Stimulated activated CD4-positive, alpha-beta T cell treated with anti-CD3 and anti-CD28 coated beads, Interleukin-15, amount 100 ng/mL, for 1 hour (primary cell): ENCODE measurements at places on chromosomes 4 and X.

GRCh38 chr4:86626066-86626465 is 32.0 kb downstream of the PTPN13 start:
- DNase-seq, result no peak

DNA sequence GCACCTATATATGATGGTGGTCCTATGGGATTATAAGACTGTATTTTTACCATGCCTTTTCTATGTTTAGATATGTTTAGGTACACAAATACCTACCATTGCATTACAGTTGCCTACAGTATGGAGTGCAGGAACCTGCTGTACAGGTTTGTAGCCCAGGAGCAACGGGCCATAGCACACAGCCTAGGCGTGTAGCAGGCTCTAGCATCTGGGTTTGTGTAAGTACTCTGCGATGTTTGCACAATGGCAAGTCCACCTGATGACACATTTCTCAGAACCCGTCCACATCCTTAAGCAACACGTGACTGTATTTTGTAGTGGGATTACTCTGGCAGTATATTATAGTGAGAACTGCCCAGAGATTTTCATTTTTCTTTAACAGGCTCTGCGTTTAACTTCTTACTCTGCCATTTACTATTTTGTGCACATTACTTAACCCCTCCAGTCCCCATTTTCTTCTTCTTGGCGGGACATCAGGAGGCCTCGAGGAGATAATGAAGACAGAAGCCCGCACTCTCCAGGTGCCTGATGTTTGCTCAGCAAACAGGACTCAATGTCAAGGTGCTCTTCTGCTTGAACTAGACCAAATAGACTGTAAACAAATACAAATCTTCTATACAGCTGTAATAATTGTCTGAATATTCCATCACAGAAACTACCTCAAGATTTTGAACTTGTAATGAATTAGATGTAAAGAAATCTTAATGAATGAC is 102.0 kb upstream of the PDLIM3 start:
- no peak for DNase-seq

- DNase-seq, result no peak
Measured at GRCh38 chr4:1771555-1772305, 21.4 kb upstream of the FGFR3 start.

GRCh38 chr4:141346144-141346543 is 125.4 kb downstream of the ZNF330 start:
- no peak for DNase-seq

DNA sequence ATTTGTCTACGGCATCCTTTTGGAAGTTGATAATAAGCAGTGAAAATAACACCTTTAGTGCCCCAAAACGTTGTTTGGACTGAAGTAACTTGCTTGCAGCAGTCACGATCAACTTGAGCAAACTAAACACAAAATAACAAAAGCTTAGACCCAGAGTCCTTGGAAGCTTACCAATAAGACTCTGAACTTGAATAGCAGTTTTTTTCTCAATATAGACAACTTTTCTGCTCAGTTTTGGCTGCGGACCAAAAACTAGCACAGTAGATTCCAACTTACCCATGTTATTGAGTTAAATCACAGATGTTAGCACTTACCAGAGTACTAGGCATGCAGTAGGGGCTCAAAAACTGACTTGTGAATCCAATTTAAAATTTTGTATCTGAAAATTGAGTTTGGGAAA is 746.9 kb downstream of the PCDH19 start:
- no peak for DNase-seq

- DNase-seq, result no peak
Measured at GRCh38 chr4:102036016-102036415, 245.5 kb downstream of the BANK1 start.

DNA sequence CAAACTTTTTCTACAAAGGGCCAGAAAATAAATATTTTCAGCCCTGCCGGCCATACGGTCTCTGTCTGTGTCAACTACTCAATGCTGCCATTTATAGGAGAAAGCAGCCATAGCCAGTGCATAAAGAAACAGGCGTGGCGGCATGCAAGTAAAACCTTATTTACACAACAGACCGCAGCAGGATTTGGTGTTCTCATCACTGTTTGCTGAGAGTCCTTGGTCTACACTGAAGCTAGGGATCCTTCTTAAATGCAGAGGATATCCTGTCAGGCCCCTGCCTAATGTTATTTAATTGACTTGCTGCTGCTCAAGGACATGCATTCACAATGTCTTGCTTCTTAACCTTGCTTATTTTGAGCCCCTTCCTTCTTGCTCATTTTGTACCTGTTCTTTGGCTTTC is 54.7 kb downstream of the CPE start:
- no peak for DNase-seq

DNA sequence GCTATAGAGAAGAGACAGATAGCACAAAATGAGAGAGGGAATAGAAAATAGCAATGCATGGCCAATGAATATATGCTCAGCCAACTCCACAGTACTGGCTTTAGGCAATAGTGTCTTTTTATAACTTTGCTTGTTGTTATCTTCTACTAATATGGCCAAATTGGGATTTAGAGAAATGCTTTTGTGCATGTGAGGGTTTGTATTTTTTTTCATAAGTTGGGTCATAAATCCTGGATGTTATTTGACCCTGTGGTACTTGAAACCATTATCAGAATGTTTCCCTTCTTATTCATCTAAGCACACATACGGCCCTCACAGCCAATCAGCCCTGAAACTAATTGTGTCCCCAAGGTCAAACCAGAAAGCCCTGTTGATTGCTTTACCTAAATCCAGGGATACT is 35.2 kb upstream of the LPAR4 start:
- DNase-seq, result no peak

GRCh38 chrX:137062915-137063617 is 29.3 kb upstream of the GPR101 start:
- no peak for DNase-seq

GRCh38 chrX:140297273-140297672 is 207.6 kb downstream of the SOX3 start:
- no peak for DNase-seq

GRCh38 chr4:74948236-74948635 is 15.3 kb downstream of the PARM1 start:
- no peak for DNase-seq

- DNase-seq, result no peak
Measured at GRCh38 chrX:39293203-39293602, 491.9 kb downstream of the MID1IP1 start.

DNA sequence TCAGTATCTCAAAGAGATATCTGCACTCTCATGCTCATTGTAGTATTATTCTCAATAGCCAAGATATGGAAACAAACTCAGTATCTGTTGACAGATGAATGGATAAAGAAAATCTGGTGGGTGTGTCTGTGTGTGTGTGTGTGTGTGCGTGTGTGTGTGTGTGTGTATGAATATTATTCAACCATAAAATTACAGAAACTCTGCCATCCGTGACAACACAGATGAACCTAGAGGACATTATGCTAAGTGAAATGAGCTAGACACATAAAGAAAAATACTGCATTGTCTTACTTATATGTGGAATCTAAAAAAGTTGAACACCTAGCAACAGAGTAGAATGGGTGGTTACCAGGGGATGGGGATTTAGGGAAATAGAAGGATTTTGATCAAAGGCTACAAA is 13.2 kb downstream of the XKRX start:
- DNase-seq, result no peak

- no peak for DNase-seq
Measured at GRCh38 chr4:106507440-106507839, 138.9 kb upstream of the GIMD1 start.

- no peak for DNase-seq
Measured at GRCh38 chrX:135432881-135433521, 11.3 kb downstream of the SMIM10L2A start.

- DNase-seq, result no peak
Measured at GRCh38 chrX:130109429-130110378, 593 bp downstream of the ELF4 start.

DNA sequence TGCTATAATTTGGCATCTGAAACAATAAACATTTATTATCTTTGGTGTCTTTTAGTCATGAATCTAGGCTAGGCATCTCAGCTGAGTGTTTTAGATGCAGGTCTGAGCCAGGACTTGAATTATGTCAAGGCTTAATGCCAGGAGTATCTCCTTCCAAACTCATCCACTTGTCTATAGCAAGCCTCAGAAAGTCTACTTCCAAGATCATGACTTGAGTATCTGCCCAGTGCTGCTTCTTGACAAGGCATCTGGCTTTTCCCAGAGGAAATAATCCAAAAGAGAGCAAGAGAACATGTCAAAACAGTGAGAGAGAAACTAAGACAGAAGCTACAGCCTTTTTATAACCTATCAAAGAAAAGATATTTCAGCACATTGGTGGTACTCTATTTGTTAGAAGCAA is 1052.1 kb upstream of the PCDH10 start:
- no peak for DNase-seq

DNA sequence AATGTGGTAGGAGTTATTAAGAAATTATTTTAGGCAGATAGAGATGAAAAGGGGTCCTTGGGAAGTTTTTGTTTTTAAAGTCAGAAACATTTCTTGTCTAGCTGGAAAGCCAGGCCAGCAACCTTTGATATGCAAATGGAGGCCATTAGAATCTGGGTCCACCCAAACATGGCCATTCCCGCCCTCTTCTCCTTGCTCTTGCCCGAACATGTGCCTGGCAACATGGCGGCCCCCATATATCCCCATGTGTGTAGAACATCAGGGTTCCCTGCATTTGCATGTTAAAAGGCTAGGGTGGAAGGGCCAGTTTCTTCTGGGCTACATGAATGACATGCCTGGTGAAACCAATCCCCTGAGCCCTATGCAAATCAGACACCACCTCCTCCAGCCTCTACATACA is 80.7 kb upstream of the PLAC8 start:
- no peak for DNase-seq

DNA sequence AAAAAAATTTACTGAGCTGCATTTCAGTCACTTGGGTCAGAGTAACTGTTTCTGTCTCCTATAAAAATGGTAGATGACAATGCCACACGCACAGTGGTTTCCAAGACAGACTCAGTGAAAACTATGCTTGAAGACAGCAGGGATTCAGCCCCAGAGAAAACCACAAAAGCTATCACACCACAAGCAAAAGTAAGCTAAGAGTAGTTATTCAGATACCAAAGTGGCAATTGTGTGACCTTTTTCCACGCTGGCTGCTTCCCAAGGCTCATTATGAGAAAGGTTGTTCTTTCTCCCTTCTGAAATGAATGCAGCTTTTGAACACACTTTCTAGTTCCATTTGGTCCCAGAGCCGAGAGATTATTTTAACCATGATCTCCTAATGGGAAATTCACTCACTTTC is 46.4 kb upstream of the GPM6B start:
- no peak for DNase-seq

GRCh38 chr4:102403116-102403515 is 57.8 kb upstream of the SLC39A8 start:
- DNase-seq, result no peak

- no peak for DNase-seq
Measured at GRCh38 chr4:7909463-7910262, 30.0 kb downstream of the AFAP1 start.

GRCh38 chrX:65920620-65921019 is 119.3 kb downstream of the VSIG4 start:
- DNase-seq, result no peak

- no peak for DNase-seq
Measured at GRCh38 chr4:94472056-94472826, 20.5 kb downstream of the PDLIM5 start.

DNA sequence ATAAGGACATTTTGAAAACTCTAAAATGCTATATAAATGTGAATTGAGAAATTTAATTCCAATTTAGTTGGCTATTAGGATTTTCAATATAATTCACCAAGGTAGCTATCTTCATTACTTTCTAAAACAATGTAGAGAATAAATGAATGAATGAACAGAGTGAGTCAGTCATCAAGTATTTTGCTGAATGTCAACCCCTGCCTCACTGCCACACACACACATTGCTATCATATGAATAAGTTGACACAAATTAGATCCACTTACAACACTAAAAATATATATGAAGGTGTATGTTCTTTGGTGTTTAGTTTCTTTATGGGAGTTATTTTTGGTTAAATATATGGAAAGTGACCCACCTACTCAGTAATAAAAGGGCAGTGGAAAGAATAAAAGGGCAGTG is 141.4 kb upstream of the SMIM10 start:
- DNase-seq, result no peak

DNA sequence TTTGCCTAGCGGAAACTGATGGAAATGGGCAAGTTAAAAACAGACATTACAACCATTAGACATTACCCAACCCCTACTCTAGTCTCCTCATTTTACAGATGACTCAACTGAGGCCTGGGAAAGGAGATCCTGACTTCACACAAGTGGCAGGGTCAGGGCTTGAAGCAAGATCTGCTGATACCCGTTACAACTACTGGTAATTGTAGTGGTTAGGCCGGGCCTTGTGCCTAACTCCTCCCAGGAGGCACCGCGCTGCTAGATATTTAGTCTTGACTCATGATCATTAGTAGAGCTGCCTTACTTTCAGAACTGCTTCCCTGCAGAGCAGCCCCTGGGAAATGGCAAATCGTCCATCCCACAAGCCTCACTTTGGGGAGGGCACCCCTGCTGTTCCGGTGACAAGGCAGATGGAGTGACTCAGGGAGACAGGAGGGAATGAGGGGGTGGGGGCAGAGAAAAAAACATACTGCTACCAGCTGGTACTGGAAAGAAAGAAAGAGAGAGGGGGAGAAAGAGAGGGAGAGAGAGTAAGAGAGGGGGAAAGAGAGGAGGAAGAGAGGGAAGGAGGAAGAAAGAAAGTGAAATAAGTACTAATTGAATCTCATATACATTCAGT is 12.2 kb downstream of the ARHGEF6 start:
- DNase-seq, result no peak

GRCh38 chr4:158914218-158914617 is 145.4 kb downstream of the FNIP2 start:
- DNase-seq, result no peak

DNA sequence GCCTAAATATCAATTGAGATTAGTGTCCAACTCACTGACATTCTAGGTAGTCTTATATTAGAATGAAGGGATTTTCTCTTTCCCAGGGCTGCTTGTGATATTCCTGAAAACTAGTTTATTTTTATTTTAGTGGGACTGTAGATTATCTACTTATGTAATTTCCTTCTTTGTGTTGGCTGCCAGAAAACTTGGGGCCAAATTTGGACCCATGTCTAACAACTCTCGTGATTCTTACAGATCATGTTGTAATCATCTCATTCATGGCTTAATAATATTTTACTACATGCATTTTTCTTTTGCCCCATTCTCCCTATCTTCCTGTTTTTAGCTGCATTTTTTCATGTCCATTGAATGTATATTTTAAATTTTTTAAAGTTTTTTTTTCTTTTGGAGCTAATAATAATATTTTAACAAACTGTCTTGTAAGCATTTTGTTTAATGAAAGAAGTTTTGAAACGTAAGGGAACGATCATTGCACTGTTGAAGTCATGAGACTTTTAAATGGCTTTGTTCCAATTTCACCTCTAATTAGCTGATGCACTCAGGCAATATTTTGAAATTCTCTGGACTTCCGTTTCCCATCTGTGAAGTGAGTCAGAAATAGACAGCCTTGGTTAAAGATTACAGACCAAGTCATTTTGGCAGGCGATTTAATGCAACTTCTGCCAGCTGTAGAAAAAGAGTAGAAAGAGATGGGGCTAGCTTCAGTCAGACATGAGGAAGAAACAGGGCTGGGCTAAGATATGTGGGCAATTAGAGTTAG is 14.3 kb upstream of the TDO2 start:
- no peak for DNase-seq
